SHP77 treated with DMSO at 0.1 percent for 48 hours (cell line): ENCODE measurements at places on chromosomes 16 and 17.

DNA sequence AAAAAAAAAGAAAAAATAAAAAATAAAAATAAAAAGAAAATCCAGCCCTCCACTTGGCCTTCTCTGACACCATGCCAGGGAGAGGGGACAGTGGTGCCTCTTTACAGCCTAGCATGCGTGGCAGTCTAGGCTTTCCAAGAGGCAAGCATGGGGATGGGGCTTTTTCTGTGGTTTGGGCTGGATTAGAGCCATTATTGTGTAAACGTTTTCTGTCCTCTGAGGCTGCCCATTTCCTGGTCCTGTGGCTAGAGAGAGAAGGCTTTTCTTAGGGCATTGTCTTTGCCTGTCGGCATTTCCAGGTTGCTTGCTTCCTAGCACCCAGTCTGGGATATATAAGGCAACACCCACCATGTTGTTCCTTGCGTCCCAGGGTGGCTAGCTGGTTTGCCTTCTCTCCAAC, 2.7 kb upstream of the DHRS7B start:
- no peak for DNase-seq

GRCh38 chr16:15822957-15823356, 33.9 kb downstream of the MYH11 start:
- DNase-seq, result no peak

DNA sequence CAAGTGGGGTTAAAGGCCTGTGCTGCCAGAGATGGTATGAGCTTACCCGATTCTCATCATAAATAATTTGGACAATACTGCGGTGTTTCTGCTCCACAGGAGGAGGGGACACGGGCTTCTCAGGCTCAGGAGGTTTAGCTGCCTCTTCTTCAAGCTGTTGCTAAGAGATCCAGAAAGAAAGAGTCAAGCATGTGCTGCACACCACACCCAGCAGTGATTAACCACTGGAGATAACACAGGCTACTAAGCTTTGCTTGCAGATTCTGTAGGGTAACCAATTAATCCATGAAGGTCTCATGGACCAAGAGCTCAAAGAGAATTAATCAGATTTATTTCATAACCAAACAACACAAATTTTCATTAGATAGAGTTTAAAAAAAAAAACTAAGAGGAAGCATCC, 56.6 kb downstream of the NCOR1 start:
- DNase-seq, result no peak

GRCh38 chr17:48483471-48484131, 47.2 kb downstream of the HOXB1 start:
- DNase-seq, result peak; percentile 36

DNA sequence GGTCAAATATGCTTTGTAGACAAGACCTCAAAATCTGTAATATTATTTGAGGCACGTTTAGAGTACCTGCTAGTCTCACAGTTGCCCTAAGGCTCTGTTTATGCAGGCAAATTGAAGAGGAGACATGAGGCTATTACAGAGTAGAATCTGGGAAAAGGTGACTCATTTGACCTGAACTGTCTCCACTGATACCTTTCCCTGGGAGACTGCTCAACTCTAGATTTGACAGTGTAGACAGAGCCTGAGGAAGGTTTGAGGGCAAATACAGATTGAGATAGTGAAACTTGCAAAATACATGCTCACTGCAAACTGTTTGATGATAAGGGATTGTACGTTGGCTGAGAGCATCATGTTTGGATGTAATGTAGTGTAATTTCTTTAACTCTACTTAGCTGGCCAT, 1266.6 kb upstream of the CDH8 start:
- no peak for DNase-seq

- no peak for DNase-seq
Measured at GRCh38 chr16:79229361-79229760, 371.2 kb downstream of the MAF start.

- no peak for DNase-seq
Measured at GRCh38 chr16:22375117-22375962, 921 bp upstream of the CDR2 start.

GRCh38 chr17:6506679-6507231, 49.6 kb downstream of the PITPNM3 start:
- no peak for DNase-seq

DNA sequence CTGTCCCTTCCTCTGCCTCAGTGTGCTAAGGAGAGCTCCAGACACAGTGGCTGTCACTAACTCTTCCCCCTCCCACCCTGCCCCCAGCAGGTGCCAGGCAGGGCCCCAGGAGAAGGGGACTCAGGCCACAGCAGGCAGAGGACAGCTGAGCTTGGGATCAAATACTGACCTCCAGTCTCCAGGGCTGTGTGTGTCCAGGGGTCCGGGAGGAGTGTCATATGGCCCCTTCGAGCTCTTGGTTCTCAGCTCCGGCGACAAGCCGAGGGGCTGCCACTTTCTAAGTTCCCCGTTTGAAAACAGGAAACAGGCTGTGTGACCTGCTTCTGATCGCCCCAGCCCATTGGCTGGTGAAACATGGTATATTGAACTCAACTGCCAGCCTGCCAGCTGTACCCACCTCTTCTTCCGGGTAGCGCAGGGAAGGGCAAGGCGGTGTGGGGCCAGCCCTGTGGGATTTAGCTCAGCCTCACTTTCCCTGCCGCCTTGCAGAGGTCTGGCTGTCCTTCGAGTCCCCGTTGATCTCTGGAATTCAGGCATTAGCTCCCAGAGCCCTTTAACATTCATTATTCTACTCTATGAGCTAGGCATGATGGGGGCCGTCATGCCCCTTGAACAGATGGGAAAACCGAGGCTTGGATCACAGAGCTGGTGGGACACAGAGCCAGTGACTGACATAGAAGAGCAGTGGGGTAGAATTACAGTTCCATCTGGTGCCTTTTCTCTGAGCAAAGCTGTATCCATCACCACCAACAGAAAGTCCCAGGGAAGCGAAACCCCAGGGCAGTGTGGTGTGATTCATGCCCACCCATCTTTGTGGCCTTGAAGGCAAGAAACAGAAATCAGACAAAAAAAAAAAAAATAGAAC, at the start of gene SNX20:
SNX20 (minus strand) TSS at position 292 of the 865 bp plus-strand sequence. CDS start 3,786 bp downstream, outside the sequence.
- no peak for DNase-seq

GRCh38 chr17:59341922-59342321, 10.5 kb downstream of the YPEL2 start:
- DNase-seq, result no peak

DNA sequence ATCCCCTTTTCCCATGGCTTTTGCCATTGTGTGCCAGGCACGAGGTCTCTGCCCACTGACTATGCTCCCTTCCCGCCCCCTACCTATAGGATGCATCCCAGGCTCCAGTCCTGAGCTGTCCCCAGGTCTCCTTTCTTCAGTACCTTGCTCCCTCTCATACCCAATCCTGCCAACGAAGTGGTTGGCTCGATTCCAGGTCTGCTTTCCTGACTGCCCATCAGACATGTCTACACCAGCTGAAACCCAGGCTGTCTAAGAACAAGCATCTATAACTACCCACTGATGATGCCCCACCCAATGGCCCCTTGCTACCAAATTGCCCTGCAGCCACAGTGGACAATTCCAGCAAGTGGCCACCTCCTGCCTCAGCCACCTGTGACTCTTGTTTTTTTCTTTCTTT, 479.1 kb downstream of the SOX9 start:
- DNase-seq, result peak; percentile 6

GRCh38 chr17:73614256-73614655, 30.0 kb downstream of the SDK2 start:
- DNase-seq, result no peak

DNA sequence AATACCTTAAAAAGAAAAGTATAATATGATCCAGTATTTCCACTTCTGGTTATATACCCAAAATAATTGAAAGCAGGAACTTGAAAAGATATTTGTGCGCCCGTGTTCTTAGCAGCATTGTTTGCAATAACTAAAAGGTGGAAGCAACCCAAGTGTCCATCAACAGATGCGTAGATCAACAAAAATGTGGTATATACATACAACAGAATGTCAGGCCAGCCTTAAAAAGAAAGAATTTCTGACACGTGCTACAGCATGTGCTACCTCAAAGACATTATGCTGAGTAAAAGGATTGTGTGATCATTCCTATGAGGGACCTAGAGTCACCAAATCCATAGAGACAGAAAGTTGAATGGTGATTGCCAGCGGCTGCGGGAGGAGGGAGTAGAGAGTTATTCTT, 133.1 kb downstream of the SPECC1 start:
- DNase-seq, result no peak

- no peak for DNase-seq
Measured at GRCh38 chr17:29918922-29919856, 10.8 kb downstream of the SSH2 start.

GRCh38 chr17:50184611-50185398, 16.6 kb downstream of the COL1A1 start:
- no peak for DNase-seq

DNA sequence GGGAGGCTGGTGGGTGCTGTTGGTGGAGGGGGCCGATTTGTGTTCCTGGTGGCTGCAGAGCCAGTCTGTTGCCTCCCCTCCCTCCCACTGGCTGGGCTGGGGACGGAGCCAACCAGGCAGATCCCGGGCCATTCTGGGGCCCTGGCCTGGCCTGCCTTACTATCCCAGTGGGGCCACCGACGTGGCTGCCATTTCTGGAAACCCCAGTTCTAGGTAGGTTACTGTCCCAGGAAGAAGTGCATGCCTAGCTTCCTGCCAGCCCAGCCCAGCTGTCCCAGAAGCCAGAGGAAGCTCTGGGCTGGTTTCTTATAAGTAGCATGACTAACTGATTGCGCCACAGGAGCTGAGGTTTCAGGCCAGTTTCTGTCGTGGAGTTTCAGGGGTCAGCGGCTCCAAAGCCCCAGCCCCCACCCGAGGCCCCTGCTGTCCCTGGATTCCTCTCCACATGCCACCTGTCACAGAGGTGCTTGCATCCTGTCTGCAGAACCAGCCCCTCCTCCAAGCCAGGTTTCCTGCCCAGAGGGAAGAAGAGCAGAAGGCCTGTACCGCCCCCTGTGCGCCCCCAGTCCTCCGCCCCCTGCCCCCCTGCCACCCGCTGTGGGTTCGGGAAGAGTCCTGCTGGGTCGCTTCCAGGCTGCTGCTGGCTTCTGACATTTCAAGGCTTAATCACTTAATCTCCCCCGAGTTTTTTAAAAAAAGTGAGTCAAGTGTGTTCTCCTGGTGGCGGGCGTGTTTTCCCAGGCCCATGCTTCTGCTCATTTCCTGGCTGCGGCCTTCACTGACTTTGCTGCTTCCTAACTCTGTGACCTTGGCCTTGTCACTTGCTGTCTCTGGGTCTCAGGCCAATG, 13.2 kb downstream of the IL4R start:
- no peak for DNase-seq

GRCh38 chr16:17213025-17213424, 257.7 kb downstream of the XYLT1 start:
- no peak for DNase-seq

- DNase-seq, result no peak
Measured at GRCh38 chr17:37736428-37736827, 8.4 kb downstream of the HNF1B start.

DNA sequence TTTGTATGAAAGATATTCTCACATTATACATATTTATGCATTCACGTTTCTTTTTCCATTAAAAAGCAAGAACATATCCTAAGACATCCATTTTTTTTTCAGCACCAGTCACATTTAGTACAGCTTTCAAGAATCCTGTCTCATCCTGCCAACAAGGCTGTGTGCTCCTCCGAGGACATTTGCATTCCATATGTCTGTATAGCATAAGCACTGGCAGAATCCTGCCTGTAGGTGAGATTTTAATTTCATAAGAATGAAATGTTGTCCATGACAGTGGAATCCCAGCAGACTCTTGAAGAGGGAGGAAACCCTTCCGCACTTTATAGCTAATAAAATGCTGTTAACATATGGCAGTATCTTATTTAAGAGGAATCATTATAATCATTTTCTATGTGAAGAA, 2.9 kb upstream of the PMP22 start:
- no peak for DNase-seq

DNA sequence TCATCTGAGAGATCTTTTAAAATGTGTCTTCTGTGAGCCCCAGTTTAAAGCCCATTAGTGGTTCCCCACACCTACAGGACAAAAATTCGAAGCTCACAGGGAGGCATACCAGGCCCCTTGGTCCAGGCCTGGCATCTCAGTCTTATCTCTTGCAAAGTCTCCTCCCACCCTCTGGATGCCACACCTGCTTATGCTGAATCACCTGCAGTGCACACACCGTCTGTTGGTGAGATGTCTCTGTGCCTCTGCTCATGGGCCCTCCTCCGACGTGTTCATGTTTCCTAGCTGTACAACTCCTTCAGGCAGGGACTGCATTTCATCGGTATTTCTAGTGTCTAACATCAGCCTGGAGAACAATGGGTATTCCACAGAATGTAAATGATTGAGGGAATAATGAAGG, 41.6 kb downstream of the RNF157 start:
- DNase-seq, result no peak

DNA sequence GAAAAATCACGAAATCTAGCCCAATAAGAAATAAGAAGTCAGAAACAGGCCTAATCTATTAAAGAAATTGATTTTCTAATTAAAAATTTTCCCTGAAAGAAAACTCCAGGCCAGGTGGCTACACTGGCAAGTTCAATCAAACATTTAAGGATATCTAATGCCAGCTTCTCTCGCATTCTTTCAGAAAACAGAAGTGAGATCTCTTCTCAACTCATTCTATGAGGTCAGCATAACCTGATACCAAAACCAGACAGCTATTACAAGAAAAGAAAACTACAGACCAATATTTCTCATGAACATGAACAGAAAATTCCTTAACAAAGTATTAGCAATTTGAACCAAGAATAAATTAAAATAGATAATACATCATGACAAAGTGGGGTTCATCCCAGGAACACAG, 52.4 kb downstream of the AXIN2 start:
- DNase-seq, result no peak

DNA sequence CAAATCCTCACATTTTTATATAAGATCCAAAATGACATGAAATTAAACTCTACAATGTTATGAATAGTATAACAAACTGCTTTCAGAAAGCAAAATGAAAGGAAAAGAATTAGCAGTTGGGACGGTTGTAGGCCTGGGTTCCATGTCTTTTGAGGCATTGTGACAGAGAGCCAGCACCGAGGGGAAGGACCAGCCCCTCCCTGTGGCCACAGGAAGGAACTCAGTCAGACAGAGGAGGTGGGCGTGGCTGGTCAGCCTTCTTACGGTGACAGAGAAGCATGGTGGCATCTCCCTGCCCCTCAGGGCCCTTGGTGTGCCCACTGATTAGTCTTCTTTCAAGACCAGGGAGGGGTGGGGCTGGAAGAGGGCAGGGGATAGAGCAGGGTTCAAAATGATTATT, 5.7 kb downstream of the ZNF319 start:
- no peak for DNase-seq

GRCh38 chr17:44093231-44093900, 22.8 kb downstream of the G6PC3 start:
- no peak for DNase-seq

- DNase-seq, result no peak
Measured at GRCh38 chr16:87648236-87648635, 45.9 kb downstream of the JPH3 start.

GRCh38 chr16:785563-786535, 2.3 kb downstream of the RPUSD1 start:
- DNase-seq, result peak; percentile 15

GRCh38 chr16:5064915-5065314, 841 bp downstream of the C16orf89 start:
- DNase-seq, result no peak

GRCh38 chr17:45888392-45888791, 6.0 kb upstream of the MAPT start:
- DNase-seq, result no peak

GRCh38 chr16:76964464-76965154, 226.4 kb upstream of the MON1B start:
- no peak for DNase-seq

GRCh38 chr17:68205251-68205807, 42.5 kb upstream of the AMZ2 start:
- DNase-seq, result peak; percentile 46
